Activated T-cell treated with anti-CD3 and anti-CD28 coated beads, Interleukin-2, amount 50 U/mL, for 72 hours (primary cell): ENCODE measurements at places on chromosomes 3 and 15. TPM values are rescaled to one million over a fixed set of nuclear protein-coding genes. Genes with fewer than 3 reads are reported as not detected.

The SNURF gene
- 21.0 TPM for total RNA-seq

The RAD51 gene
- total RNA-seq: 49.9 TPM

The CDCP1 gene
- 2.8 TPM for total RNA-seq

The FBXL2 gene
- total RNA-seq: 0.09 TPM

The ADGRG7 gene
- total RNA-seq: not detected

The RSL24D1 gene
- 181 TPM for total RNA-seq

The LRRC15 gene
- total RNA-seq: not detected

The GCHFR gene
- 44.8 TPM for total RNA-seq

The FBXL22 gene
- 1.3 TPM for total RNA-seq

GRCh38 chr3:72571638-72572114 lies 276.6 kb downstream of the SHQ1 start:
- no peak for DNase-seq

DNA sequence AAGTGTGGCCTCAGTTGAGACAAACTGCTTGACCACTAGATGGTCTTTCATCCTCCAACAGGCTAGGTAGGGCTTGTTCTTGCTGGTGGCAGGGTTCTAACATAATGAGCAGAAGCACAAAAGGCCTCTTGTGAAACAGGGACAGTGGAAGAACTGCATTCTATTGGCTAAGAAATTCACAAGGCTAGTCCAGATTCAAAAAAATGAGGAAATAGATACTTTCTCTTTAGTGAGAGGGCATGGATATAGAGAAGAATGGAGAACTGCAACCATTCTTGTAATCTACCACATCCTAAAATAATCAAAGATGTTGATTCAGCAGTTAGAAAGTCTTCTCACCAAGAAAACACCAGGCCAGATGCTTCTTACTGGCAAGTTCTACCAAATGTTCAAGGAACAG lies 143.7 kb upstream of the LRIG1 start:
- DNase-seq: no peak

- no peak for DNase-seq
Observed at GRCh38 chr3:183536238-183536880, 19.1 kb downstream of the KLHL6 start.

DNA sequence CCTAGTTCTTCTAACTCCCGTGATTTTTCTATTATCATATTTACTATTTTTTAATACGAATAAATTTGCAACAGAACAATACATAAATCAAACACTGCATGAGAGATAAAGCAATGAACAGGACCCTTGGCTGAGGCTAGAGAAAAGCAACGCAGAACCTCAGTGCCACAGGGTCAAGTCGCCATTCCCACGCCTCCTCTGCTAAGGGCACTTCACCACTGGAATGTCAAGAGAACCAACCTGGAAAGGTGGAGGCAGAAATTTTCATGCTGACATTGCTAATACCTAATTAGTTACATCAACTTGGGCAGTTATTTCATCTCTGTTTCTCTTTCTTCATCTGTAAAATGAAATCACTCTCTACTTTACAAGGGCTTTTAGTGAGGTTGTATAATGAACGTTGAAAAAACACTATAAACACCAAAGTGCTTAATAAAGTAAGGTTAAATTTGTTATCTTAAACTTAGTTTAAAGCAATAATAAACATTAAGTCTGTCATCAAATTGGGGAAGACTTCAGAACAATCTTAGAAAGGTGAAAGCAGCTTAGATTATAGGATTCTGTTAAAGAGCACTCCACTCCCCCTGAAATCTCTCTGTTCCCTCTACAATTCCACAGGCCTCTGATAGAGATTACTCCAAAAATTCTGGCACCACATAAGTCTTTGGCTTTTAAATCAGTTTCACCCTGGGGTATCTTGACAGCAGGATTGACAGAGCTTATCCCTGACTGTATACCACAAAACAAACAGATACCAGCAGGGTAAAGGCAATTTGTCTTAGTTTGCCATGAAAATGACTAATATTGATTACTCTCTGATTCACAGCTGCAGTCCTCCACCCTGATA lies 41.9 kb downstream of the PLCH1 start:
- DNase-seq: no peak

GRCh38 chr3:16478516-16478915 lies 35.0 kb downstream of the RFTN1 start:
- no peak for DNase-seq

DNA sequence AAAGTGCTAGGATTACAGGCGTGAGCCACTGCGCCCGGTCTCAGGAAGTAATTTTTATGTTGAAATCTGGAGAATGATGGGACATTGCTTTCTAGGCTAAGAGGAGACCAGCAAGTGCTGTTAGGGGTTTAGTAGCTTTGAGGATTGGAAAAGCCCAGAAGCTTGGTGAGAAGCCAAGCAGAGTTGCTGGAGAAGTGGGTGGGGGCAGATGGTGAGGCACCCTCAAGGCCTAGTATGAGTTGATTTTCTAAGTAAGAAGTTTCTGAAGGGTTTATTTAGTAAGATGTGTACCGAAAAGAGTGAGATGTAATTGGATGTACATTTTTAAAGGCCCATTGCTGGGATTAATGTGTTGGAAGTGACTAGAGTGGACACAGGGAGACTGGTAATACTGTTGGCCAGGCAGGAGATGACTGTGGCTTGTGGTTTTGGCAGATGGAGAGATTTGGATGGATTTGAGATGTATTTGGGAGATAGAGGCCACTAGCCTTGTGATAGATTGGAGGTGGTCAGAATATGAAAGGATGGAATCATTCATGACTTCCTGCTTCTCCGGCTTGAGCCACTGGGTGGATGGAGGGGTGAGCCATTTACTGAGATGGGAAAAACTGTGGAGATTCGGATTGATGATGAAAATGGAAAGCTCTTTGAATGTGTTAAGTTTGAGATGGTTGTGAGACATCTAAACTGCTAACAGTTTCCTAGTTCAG lies 2.3 kb downstream of the LRRC28 start:
- DNase-seq: peak; percentile 32

- DNase-seq: no peak
Observed at GRCh38 chr3:110184536-110184935, 847.2 kb upstream of the DPPA4 start.

- DNase-seq: no peak
Observed at GRCh38 chr3:40079847-40080240, 229.7 kb upstream of the EIF1B start.

- no peak for DNase-seq
Observed at GRCh38 chr15:100653608-100654007, 51.2 kb downstream of the ASB7 start.

GRCh38 chr3:48244461-48244860 lies 3.6 kb downstream of the ZNF589 start:
- no peak for DNase-seq

DNA sequence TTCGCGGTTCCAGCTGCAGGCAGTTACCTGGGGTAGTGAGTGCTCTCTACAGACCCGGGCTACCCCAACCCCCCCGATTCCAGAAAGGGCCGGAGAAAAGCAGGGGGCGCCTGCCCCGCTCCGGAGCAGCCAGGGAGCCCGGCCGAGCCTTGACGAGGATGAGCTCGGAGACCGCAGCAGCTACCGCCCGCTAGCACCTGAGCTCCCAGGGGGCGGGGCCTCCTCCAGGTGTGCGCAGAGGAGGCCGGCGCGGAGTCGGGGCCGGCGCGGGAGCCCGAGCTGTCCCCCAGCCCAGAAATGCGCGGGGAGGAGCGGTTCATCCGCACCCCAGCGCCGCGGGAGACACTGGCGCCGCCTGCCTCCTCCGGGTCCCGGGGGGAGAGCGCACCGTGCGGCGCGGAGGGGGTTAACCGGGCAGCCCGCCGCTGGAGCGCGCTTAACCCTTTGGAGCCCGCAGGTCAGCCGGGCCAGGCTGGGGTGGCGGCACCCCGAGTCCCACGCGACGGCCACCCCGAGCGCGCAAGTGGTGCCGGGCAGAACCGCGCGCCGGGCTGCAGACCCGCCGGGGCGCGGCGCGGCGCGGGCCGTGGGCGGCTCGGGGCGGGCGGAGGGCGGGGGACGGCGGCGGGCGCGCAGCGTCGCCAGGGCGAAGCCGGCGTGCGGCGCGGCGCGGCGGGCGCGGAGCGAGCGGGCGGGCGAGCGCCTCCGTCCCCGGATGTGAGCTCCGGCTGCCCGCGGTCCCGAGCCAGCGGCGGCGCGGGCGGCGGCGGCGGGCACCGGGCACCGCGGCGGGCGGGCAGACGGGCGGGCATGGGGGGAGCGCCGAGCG lies at the start of gene CACNA1D:
CACNA1D (plus strand) TSS at position 649 of the 829 bp plus-strand sequence. CDS start 556 bp downstream, outside the sequence.
- peak; percentile 44 for DNase-seq

DNA sequence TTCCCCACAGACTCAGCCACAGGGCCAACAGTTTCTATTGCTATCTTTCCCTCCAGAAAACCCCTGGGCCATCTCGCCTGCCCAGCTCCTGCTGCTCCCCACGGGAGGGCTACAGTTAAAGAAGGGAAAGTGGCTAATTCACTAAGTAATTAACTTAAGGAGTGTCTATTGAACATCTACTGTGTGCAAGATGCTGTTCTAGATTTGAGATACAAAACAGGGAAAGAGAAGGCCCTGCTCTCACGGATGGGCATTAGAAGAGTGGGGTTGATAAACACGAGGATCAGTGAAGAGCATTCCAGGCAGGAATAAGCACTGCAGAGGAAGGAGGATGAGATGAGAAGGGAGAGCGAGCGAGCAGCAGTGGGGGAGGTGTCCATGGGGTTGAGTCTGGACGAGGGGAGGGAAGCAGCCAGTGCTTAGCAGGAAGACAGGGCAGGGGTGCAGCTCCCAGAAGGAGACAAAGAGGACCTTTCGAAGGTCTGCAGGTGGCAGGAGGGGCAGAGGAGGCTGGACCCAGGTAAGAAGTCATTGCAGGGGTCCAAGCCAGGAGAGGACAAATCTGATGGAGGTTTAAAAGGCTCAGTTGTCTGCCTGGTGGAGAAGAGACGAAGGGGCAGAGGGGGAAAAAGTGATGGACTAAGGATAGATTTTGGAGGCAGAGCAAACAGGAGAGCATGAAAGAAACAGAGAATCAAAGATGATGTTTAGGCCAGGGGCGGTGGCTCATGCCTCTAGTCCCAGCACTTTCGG lies 64.7 kb downstream of the KLF15 start:
- DNase-seq: no peak

DNA sequence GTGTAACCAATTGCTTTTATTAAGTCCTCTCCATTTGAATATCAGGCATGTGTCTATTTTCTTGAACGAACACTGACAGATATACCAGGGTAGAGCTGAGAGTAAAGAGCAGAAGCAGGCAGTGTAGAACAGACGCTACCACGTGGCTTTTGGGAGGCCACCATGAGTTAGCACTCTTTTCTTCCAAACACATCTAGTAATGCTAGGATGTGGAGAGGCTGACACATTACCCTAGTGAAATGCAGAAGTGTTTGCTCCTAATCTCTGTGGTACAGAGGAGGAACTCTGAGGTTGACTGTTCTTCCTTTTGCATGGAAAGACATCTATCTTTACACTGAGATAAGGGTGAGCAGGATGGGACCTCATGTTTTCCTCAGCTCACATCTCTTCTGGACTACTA lies 216.3 kb downstream of the SATB1 start:
- DNase-seq: no peak

- no peak for DNase-seq
Observed at GRCh38 chr3:126525853-126526667, 2.1 kb downstream of the CHST13 start.

- no peak for DNase-seq
Observed at GRCh38 chr15:97968380-97968779, 7.9 kb downstream of the ARRDC4 start.
